ENCODE measurements at places on chromosomes 2 and 18. TPM values are rescaled to one million over a fixed set of nuclear protein-coding genes. Genes with fewer than 3 reads are reported as not detected.

DNA sequence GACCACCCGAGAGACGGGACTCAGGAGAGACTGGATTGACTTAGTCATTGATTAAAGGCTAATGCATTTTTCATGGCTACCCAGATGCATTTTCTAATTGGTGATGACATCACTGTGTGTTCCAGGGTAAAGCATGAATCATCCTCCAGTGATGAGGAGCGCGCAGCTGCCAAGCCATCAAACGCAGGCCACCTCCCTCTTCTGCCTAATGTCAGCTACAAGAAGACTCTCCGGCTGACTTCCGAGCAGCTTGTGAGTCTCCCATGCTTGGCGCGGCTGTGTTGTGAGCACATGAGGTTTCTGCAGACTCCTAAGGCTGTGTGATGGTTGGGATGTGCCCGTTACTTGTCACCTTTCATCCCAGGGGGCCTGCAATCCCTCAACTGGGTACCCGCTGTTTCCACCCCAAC lies 56.4 kb downstream of the LPIN1 start:
- DNase-seq = no peak

- no peak for DNase-seq
Observed at GRCh38 chr2:240269380-240269779, 128.9 kb upstream of the OTOS start.

DNA sequence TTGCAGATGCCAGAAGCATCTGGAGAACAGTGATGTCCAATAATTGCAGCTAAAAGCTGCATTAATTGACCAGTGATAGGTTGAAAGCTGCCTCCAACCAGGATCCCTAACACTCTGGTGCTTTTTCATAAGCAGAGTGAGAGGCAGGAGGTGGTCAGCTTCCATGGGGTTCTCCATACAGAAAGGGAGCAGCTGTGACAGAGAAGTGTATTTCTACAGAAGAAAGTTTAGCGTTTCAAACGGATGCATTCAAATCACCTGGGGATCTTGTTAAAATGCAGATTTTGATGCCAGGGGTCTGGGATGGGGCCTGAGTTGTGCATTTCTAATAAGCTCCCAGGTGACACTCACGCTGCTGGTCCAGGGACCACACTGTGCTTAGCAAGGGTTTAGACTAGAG lies 216.5 kb upstream of the NRP2 start:
- no peak for DNase-seq

DNA sequence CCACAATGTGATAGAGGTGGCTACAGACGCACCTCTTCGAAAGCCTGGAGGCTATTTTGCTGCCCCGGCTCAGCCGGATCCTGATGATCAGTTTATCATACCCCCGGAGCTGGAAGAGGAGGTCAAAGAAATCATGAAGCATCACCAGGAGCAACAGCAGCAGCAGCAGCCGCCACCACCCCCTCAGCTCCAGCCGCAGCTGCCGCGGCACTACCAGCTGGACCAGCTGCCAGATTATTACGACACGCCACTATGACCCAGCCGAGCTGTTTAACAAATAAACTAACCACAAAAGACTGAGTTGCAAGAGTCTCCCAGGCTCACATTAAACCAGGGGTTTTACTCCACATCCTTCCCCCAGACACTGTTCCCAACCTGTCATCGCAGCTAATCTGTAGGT lies 263.8 kb downstream of the PHLPP1 start:
- no peak for DNase-seq

Gene CCDC138
- 6.7 TPM for total RNA-seq

DNA sequence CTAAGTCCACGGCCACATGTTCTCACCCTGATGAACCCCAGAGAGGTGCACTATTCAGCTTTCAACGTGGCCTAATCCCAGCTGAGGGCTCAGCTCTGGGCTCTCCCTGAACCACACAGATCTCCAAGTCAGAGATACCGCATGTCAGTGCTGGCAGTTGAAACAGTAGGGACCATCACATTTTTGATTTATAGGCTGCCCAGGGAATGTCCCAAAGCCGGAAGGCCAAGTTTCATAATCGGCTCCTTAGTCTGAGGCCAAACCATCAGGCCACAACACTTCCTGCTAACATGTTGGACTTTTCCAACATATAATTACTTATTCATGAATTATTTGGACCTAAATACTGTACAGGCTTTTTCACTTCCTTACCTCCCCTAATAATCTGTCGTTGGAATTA lies 91.9 kb upstream of the KLHL29 start:
- peak; percentile 16 for DNase-seq

GRCh38 chr2:225600444-225600843 lies 200.9 kb downstream of the NYAP2 start:
- no peak for DNase-seq

DNA sequence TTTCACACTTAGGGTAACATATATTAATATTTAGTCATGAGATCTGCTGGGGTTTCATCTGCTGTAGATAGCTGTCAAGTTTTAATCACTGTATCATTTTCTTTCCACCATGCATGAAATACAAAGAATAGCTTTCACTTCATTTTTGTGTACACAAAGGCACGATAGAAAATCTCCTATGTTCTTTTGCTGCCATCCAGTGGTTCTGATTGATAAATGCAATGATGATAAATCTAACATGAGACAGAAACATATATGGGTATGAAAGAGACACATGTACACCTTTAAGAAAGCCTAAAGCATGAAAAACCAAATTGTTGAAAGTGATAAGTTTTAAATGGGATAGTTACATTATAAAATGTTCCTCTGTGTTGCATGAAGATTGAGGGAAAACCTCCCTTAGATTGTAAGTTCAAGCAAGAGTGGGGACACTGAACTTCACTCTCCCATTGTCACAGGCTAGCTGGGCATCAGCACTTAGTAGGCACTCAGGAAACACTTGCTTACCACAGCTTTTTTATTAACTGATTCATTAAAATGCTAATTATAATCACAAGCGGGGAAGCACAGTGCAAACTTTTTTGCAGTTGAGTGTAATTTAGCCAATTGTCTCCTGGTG lies 31.2 kb downstream of the C1D start:
- peak; percentile 81 for DNase-seq

Gene IMPA2
- total RNA-seq = 79.0 TPM

DNA sequence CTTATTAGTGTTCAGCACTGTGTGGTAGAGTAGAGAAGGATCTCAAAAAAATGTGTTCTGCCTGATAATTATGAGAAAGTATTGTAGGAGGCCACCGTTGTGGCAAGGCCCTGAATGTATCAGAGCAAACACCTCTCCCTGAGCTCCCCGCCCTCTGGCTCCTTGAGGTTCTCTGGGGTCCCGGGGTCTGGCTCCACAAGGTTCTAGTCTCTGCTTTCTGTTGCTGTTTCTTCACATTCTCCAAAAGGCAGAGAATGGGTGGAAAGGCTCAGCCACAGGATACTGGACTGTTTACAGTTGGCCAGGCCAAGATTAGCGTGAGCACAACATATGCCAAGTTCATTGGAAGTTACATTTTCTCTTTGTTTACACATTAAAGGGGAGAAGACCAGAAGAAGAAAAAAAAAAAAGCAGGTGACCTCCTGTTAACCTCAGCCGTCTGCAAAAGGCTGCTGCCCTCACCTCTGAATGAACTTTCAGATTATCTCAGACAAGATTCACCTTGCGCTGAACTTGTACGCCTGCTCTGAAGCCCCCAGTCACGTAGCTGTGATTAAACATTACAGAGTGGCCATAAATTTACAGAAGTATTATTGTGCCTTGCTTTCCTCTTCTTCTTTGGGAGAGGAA lies 56.6 kb upstream of the CYP26B1 start:
- DNase-seq = peak; percentile 72

Gene CDK15
- total RNA-seq = 6.7 TPM
